Astrocyte of the hippocampus (primary cell): ENCODE measurements at places on chromosomes 16 and 17.

- DNase-seq: peak; percentile 49
Measured at GRCh38 chr16:86498671-86499439, 11.5 kb upstream of the FOXF1 start.

- DNase-seq: no peak
Measured at GRCh38 chr17:12591021-12591735, 74.5 kb upstream of the MYOCD start.

GRCh38 chr16:67845291-67846062, 1.3 kb upstream of the NUTF2 start:
- DNase-seq: no peak

DNA sequence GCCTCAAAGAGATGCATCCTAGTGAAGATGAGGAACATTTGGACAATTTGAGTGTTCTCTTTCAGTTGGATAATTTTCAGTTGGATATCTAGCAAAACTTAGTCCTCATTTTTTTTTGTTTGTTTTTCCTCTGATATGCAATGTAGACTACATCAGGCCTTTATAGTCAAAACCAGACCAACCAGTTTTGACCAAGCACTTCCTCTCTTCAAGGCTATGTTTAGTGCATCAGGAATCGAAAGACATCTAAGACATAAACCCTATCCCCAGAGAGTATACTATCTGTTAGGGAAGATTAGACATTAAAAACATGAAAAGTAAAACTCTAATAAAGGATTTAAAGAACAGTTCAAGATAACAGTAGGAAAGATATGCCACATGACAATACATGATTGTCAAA, 256.1 kb downstream of the IRX3 start:
- DNase-seq: no peak

GRCh38 chr16:78503602-78504001, 404.1 kb downstream of the WWOX start:
- peak; percentile 73 for DNase-seq

DNA sequence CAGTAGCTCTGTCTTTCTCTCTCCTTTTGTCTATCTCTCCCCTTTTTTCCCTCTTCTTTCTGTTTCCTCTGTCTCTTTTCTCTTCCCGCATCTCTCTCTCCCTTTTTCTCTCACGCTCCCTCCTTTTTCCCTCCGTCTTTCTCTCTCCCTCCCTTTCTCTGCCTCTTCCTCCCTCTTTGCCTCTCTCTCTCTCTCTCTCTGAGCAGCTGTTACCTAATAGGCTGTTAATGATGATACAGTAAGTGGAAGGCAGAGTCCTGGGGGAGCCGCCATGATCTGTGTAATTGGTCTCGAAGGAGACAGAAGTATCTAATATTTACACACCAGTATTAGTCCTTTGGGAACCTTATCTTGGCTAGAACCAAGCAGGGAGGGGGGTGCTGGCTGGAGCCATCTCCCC, 136.1 kb upstream of the CIBAR2 start:
- DNase-seq: no peak

DNA sequence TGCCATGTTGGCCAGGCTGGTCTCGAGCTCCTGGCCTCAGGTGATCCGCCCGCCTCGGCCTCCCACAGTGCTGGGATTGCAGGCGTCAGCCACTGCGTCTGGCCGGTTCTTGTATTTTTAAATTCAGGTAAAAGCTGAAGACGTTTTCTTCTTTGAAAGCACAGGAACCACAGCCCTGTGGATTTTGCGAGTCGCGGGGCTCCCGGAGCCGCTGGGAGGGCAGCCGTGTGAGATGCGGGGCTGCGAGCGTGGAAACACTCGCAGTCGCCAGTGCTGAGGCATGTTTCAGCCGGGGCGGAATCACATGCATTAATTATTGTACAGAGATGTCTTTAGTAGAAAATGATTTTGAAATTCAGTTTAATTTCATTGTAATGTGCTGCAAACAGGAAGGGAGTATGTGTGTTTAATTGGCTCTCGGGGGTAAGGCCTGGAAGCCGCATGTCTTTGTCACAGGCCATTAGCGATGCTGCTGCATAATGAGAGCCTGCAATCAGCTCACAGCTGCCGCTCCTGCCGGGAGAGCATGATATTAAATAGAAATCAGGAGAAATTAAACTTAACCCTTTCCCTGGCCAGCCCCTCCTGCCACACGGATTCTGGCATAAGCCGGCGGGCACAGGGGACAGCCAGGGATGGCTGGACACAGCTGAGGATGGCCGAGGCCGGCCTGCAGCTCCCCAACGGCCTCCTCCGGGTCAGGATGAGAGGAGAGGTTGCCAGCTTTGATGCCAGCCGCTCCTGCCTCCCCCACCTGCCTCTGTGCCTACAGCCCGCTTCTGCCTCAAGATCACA, 35.4 kb upstream of the CDH15 start:
- DNase-seq: no peak
